Endothelial cell (in vitro differentiated cells): ENCODE measurements at places on chromosomes 4 and X. TPM values are rescaled to one million over a fixed set of nuclear protein-coding genes. Genes with fewer than 3 reads are reported as not detected.

GRCh38 chr4:138919094-138919936 lies 96.3 kb upstream of the NOCT start:
- no peaks in the 10 kb centered on the region for H3K27me3 ChIP-seq
- H3K4me1 ChIP-seq: peaks cover 9% of the 10 kb centered on the region
- H3K36me3 ChIP-seq: no peaks in the 10 kb centered on the region
- H3K4me3 ChIP-seq: no peak overlapping the region
- peak; percentile 87 for DNase-seq
- H3K27ac ChIP-seq: no peak overlapping the region

- H3K4me1 ChIP-seq: peaks cover 2% of the 10 kb centered on the region
- no peak for DNase-seq
- H3K4me3 ChIP-seq: no peak overlapping the region
- H3K36me3 ChIP-seq: no peaks in the 10 kb centered on the region
These were observed 57.8 kb downstream of the SPATA4 start for GRCh38 chr4:176137631-176138030.

DNA sequence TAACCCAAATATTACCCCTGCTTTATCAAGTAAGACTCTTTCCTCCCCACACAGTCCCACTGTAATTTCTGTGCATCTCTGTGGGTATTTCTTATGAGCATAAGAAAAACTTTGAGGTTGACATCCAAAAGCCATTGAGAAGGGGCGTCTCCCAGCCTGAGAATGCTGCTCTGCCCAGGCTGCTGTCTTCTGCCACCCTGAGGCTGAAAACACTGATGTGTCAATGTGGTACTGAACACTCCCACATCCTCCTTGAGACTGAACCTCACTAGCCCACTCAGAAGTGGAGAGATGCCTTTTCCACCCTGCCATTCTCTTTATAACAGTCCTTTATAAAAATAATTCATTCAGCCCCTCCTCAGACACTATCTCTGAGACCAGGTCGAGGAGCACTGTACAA lies 120.8 kb downstream of the SMIM20 start:
- no peak overlapping the region for H3K4me3 ChIP-seq
- H3K36me3 ChIP-seq: peaks cover 4% of the 10 kb centered on the region
- H3K4me1 ChIP-seq: peaks cover 8% of the 10 kb centered on the region
- H3K27me3 ChIP-seq: peaks cover 4% of the 10 kb centered on the region
- H3K27ac ChIP-seq: no peak overlapping the region

- no peak overlapping the region for H3K27ac ChIP-seq
- no peak overlapping the region for H3K4me3 ChIP-seq
- no peaks in the 10 kb centered on the region for H3K27me3 ChIP-seq
- no peaks in the 10 kb centered on the region for H3K36me3 ChIP-seq
- DNase-seq: no peak
- no peaks in the 10 kb centered on the region for H3K4me1 ChIP-seq
These were observed 227.3 kb upstream of the ZC4H2 start for GRCh38 chrX:65203545-65203944.

- no peak overlapping the region for H3K4me3 ChIP-seq
- peaks cover 2% of the 10 kb centered on the region for H3K4me1 ChIP-seq
- H3K27me3 ChIP-seq: peaks cover 4% of the 10 kb centered on the region
- H3K27ac ChIP-seq: no peak overlapping the region
- no peak for DNase-seq
- H3K36me3 ChIP-seq: no peaks in the 10 kb centered on the region
These were observed 17.6 kb upstream of the GABRA4 start for GRCh38 chr4:47010912-47011446.

GRCh38 chr4:1767061-1767769 lies 25.9 kb upstream of the FGFR3 start:
- no peaks in the 10 kb centered on the region for H3K4me1 ChIP-seq
- DNase-seq: no peak
- no peak overlapping the region for H3K4me3 ChIP-seq
- H3K36me3 ChIP-seq: no peaks in the 10 kb centered on the region
- no peak overlapping the region for H3K27ac ChIP-seq
- H3K27me3 ChIP-seq: peaks cover 7% of the 10 kb centered on the region

GRCh38 chr4:102560571-102561341 lies 59.6 kb downstream of the NFKB1 start:
- H3K4me3 ChIP-seq: no peak overlapping the region
- H3K36me3 ChIP-seq: peaks cover 4% of the 10 kb centered on the region
- peak overlapping the region; percentile 34 for H3K27ac ChIP-seq
- H3K27me3 ChIP-seq: no peaks in the 10 kb centered on the region

GRCh38 chrX:45274576-45274975 lies 73.9 kb upstream of the DIPK2B start:
- no peaks in the 10 kb centered on the region for H3K4me1 ChIP-seq
- no peak overlapping the region for H3K27ac ChIP-seq
- no peak for DNase-seq
- H3K27me3 ChIP-seq: no peaks in the 10 kb centered on the region
- no peak overlapping the region for H3K4me3 ChIP-seq

DNA sequence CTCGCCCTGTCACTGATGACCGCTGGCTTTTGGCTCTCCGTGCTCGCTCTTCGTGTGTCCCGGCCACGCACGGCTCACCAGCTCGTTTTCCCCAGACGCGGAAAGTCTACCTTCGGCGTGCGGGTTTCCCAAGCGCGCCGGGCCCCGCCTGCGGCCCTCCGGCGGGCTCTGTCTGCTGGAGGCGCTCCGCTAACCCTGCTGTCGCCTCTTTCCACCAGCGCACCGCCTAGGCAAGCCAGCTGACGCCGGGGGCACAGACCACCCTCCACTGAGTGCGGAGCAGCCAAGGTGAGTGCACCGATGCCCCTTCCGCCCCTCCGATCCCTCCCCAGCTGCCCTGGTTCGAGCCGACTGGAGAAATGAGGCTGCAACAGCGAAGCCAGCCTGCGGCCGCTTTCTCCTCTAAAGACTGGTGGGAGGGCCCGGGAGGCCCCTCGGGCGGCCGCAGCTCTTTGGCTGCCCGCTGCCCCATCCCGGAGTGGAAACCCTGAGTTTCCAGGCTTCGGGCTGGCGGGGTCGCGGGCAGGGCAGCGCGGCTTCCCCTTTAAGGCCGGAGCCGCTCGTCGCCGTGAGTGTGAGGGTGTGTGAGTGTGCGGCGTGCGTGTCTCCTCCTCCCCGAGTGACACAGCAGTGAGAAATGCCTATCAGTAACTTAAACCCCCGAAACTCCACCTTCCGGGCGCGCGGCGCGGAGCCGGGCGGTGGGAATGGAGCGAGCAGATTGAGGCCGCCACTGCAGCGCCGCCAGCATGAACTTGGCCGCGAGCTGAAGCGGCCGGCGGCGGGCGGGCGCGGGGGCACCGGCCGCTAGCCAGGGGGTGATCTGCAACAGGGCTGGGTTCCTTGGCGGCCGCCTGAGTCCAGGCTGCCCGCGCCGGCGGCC lies at the start of gene MAMLD1:
Gene MAMLD1 (plus strand): TSS at position 719 of the 883 bp plus-strand sequence. CDS start 82,200 bp downstream, outside the sequence.
- peak within 1 kb of the TSS; percentile 76 for H3K4me3 ChIP-seq
- peaks cover 10% of the 10 kb centered on the region for H3K4me1 ChIP-seq
- peak; percentile 18 for DNase-seq
- H3K27ac ChIP-seq: no peak within 1 kb of the TSS
- H3K36me3 ChIP-seq: no peaks in the 10 kb centered on the region
- H3K27me3 ChIP-seq: peaks cover 8% of the 10 kb centered on the region

GRCh38 chr4:24915121-24915922 lies 2.5 kb upstream of the CCDC149 start:
- peaks cover 8% of the 10 kb centered on the region for H3K36me3 ChIP-seq
- peaks cover 7% of the 10 kb centered on the region for H3K4me1 ChIP-seq
- H3K27me3 ChIP-seq: peaks cover 15% of the 10 kb centered on the region
- H3K4me3 ChIP-seq: no peak overlapping the region
- H3K27ac ChIP-seq: no peak overlapping the region
- no peak for DNase-seq

DNA sequence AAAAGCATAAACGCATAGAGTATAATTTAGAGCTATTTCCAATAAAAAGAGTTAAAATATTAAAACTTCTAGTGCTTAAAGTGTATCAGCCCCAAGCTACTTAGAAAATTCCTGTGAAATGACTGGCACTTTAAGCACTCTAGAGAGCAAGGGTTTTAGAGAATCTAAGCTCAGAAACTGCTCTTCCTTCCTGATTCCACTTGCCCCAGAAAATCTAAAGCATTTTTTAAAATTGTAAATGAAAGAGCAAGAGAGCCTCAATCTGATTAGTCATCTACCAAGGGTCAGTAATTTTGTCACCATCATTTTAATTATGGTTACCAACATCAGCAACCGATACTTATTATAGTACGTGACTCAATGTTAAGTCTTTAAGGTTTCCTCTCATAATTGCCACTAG lies 25.0 kb downstream of the CTPS2 start:
- no peak overlapping the region for H3K4me3 ChIP-seq
- no peaks in the 10 kb centered on the region for H3K36me3 ChIP-seq
- H3K27me3 ChIP-seq: no peaks in the 10 kb centered on the region
- DNase-seq: no peak
- H3K4me1 ChIP-seq: no peaks in the 10 kb centered on the region
- no peak overlapping the region for H3K27ac ChIP-seq

GRCh38 chr4:150283689-150284088 lies 205.4 kb downstream of the DCLK2 start:
- no peaks in the 10 kb centered on the region for H3K27me3 ChIP-seq
- H3K36me3 ChIP-seq: peaks cover 3% of the 10 kb centered on the region
- H3K27ac ChIP-seq: no peak overlapping the region
- no peak for DNase-seq
- peaks cover 2% of the 10 kb centered on the region for H3K4me1 ChIP-seq

DNA sequence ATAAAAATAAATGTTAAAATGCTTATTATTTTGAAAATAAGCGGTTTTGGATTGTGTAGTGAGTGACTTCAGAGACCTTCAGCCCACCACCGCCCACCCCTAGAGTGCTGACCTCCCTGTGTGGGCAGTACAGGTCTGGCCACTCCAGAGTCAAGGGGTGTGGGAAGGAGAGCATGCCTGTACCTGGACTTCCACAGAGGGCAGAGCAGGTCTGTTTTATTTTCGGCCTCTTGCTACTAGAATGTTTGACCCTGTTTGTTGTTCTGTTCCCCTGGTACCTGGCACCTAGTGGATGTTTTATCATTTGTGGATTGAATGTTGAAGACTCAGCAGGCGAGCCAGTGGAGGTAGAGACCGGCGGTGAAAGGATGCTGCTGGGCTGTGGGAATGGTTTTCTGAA lies 14.3 kb downstream of the PIGG start:
- H3K4me3 ChIP-seq: no peak overlapping the region
- H3K4me1 ChIP-seq: peaks cover 6% of the 10 kb centered on the region
- no peaks in the 10 kb centered on the region for H3K27me3 ChIP-seq
- peaks cover 65% of the 10 kb centered on the region for H3K36me3 ChIP-seq
- no peak for DNase-seq

GRCh38 chrX:125620715-125621587 lies 301.3 kb downstream of the TEX13C start:
- peaks cover 2% of the 10 kb centered on the region for H3K4me1 ChIP-seq
- no peak overlapping the region for H3K4me3 ChIP-seq
- no peak for DNase-seq

GRCh38 chr4:145387079-145387478 lies 94.6 kb upstream of the SMAD1 start:
- H3K4me3 ChIP-seq: no peak overlapping the region
- H3K36me3 ChIP-seq: no peaks in the 10 kb centered on the region
- H3K27ac ChIP-seq: peak overlapping the region; percentile 92

DNA sequence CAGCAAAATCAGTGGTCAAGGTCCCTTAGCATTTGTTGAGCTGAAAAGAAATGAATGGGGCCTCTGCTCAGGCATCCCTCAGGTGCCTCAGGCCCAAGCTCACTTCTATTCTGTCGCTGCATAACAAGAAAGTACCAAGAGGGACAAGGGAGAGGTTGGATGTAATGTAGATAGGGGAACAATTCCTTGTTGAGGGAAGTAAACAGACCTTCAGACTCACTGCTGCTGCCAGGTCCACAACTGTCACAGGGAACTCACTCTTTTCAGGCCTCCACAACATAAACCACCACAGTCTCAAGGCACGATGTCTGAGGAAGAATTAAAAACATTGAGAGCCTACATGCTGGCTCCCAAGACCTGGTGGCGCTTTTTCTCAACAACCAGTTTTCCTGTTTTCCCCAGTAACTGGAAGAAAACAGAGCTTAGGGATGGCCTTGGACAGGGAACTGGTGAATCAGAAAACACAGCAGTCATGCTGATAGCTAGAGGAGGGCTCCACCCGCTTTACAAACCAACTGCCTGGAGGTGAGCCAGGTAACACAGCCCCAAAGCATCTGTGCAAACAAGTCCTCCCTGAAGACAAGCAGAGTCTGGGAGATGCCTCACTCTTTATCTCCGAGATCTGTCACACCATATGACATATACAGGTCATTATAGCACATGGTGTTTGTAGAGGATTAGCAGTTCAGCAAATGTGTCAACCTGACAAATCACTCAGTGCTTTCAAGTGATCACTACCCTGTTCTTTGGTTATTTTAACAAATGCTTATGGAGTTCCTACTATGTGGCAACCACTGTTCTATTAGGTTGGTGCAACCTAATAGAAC lies 14.3 kb upstream of the AWAT1 start:
- peaks cover 7% of the 10 kb centered on the region for H3K4me1 ChIP-seq
- H3K27ac ChIP-seq: peak overlapping the region; percentile 72
- no peak for DNase-seq

GRCh38 chr4:528296-528695 lies 29.3 kb downstream of the PIGG start:
- no peak for DNase-seq
- peaks cover 57% of the 10 kb centered on the region for H3K36me3 ChIP-seq
- no peak overlapping the region for H3K4me3 ChIP-seq
- H3K27ac ChIP-seq: peak overlapping the region; percentile 64
- peaks cover 7% of the 10 kb centered on the region for H3K27me3 ChIP-seq

- no peak overlapping the region for H3K27ac ChIP-seq
- DNase-seq: no peak
- H3K4me3 ChIP-seq: peak overlapping the region; percentile 92
- peaks cover 22% of the 10 kb centered on the region for H3K4me1 ChIP-seq
- peaks cover 19% of the 10 kb centered on the region for H3K27me3 ChIP-seq
- H3K36me3 ChIP-seq: peaks cover 17% of the 10 kb centered on the region
These were observed 37.7 kb downstream of the ERVMER34-1 start for GRCh38 chr4:52713456-52713937.

The IL3RA gene
- 0.97 TPM for total RNA-seq

The COL4A6 gene
- total RNA-seq: 10.5 TPM

The SYTL5 gene
- total RNA-seq: not detected

The ASB12 gene
- 0.33 TPM for total RNA-seq

The AREG gene
- not detected for total RNA-seq

The XAGE1A gene
- not detected for total RNA-seq

The TXK gene
- total RNA-seq: 0.36 TPM

The XIAP gene
- total RNA-seq: 48.1 TPM

The OTC gene
- not detected for total RNA-seq

The ZNF185 gene
- total RNA-seq: 2.1 TPM

The PDZD4 gene
- 2.6 TPM for total RNA-seq

The AVPR2 gene
- total RNA-seq: 0.77 TPM

The BANK1 gene
- total RNA-seq: 3.7 TPM
